ENCODE measurements at places on chromosomes 1 and 21.

DNA sequence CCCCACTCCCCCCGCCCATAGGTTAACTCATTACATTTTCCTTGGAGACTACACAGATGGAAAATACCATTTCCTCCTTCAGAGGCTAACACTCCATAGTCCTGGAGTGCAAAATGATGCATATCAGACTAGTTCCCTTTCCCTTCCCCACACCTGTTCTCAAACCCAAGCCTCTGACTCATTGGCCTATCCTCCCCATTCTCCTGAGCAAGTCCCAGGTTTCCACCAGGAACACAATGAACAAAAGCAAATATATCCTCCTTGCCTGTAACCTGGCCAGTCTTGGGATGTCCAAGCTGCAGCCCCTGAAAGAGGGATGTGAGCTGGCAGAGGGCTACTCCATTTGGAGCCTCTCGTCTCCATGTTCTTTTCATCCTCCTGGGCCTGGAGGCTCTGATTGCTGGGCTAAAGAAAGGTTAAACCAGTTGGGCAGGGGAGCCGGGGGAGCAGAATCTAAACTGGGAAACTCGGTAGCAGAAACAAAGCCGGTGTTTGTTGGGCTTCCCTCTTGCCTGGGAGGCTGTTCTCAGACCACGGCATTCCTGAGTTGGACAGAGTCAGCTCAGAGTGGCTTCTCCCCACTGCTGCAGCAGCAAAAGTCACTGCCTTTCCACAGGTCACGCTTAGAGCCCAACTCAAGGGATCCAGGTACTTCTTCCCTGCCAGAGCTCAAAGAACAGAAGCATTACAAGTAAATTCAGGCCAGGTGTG, 13.9 kb downstream of the SSR2 start:
- no peak for DNase-seq

GRCh38 chr21:21238629-21239400, 240.6 kb downstream of the NCAM2 start:
- DNase-seq, result no peak

GRCh38 chr21:27761623-27762022, 794.7 kb upstream of the ADAMTS5 start:
- no peak for DNase-seq

DNA sequence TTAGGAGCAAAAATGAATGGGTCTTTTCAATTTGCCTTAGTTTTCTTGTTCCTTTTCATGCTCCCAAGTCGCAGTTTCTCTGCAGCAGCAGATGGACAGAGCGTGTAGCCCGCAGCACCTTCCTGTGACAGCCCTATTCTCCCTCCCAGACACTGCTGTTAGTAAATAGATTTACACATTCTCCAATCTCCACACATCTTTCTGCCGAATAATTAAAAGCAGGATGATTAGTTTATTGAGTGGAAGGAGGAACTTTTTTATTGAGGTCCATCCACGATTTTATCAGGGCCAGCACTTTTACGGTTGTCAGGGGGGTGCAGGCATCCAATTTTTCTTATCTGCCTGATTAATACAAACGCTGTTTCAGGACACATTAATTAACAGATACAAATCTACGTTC, 98.2 kb upstream of the USH2A start:
- DNase-seq, result no peak

DNA sequence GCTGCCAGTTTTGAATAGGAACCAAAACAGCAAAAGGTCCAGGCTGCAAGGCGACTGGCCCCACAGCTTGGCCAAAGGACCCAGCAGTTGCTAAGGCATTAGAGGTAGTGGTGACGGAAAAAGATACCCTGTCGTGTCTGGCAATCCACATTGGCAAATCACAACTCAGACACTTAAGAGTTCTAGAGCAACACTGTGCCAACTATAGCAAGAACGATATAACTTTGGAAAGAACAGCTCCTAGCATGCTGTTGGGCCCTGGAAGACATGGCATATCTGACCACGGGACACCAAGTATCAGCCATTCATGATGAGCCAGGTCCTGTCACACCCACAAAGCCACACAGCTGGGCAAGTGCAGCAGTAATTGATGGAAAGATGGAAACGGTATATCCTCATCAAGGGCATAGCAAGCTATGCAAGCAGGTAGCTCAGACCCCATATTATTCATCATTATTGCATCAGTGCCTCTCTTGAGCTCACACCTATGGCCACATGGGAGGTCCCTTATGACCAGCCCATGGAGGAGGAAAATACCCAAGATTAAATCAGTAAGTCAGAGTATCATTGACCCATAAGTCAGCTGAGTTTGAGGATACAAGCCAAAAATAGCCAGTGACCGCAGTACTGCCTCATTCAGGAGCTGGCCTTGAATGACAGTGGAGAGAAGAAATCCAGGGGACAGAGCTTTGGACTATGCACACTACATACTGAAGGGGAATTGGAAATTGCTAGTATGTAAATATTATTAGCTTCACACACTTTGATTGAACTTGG, 221.2 kb downstream of the SETD4 start:
- no peak for DNase-seq

GRCh38 chr1:42750041-42750440, 10.0 kb upstream of the CLDN19 start:
- DNase-seq, result no peak

DNA sequence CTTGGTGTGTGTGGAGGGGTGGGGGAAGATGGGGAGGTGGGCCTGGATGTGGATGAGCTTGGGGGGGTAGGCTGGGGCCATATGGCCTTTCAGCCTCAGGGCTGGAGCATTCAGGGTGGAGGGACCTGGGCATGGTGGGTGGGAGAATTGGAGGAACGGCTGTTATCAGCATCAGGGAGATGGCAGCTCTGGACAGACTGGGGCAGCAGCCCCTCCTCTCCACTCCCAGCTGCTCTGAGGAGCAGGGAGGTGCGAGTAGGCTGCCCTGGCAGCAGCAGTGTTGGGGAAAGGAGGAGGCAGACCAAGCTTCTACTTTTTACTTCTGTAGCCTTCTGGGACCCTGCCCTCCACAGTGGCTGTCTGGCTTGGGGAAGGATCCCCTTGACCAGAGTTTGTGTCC, 10.2 kb downstream of the PPFIA4 start:
- no peak for DNase-seq

- DNase-seq, result no peak
Measured at GRCh38 chr1:48558366-48558765, 86.4 kb upstream of the SPATA6 start.
